ENCODE measurements at places on chromosomes 2 and 18.

- no peak for DNase-seq
Measured at GRCh38 chr2:168039881-168040280, 207.5 kb downstream of the STK39 start.

GRCh38 chr2:119421741-119422140, 9.9 kb upstream of the TMEM37 start:
- no peak for DNase-seq

DNA sequence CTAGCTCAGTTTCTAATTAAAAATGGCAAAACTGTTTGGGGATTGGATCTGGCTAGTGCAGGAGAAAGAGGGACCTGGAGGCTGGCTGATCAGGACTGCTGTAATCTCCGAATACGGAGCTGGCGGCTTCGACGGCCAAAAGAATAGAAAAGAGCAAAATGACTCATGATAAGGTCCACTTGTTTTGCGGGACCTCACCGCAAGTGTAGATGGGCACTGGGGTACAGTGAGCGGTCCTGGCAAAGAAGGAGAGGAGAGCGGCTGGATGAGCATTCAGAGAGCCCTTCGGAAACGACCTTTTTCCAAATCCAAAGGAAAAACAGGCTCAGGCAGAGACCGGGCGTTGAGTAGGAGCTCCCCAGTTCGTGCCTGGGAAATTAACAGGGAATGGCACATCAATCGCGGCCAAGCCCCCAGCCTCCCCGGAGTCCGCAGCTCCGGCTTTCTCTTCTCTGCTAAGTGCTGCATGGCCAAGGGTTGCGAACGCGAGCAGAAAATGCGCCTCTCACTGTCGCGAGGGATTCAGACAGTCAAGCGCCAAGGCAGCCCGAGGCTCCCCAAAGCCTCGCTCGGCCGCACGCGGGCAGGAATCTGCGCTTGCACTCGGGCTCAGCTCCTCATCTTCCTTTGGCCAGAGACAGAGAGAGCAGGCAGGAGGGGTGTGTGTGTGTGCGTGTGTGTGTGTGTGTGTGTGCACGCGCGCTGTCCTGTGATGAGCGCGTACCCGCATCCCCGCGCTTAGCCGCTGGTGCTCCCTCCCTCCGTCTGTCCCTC, 1.8 kb downstream of the DCC start:
- DNase-seq: no peak

- DNase-seq: no peak
Measured at GRCh38 chr2:51225377-51225776, 193.4 kb upstream of the NRXN1 start.

- no peak for DNase-seq
Measured at GRCh38 chr2:149430743-149431736, 100.7 kb downstream of the LYPD6 start.

DNA sequence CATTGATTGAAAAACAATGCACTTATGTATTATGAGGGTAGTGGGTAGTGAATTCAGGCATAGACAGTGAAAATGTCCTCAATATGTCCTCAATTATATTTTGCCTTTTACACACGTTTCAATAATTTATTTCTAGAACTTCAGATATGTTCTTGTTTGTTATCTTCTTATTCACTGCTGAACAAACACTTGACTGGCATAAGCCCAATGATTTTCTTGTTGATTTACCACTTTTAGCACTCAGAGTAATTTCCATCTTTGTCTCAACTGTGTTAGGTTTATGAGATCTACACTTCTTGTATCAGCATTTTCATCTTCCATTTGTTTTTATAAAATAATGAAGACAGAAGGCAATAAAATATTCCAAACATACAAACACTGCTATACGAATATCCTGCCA, 61.8 kb upstream of the DCC start:
- DNase-seq: no peak

- DNase-seq: no peak
Measured at GRCh38 chr2:42513252-42513918, 19.6 kb upstream of the KCNG3 start.

GRCh38 chr18:23838801-23839366, 149.6 kb downstream of the LAMA3 start:
- no peak for DNase-seq

GRCh38 chr18:79790996-79791972, 6.5 kb upstream of the KCNG2 start:
- peak; percentile 35 for DNase-seq

DNA sequence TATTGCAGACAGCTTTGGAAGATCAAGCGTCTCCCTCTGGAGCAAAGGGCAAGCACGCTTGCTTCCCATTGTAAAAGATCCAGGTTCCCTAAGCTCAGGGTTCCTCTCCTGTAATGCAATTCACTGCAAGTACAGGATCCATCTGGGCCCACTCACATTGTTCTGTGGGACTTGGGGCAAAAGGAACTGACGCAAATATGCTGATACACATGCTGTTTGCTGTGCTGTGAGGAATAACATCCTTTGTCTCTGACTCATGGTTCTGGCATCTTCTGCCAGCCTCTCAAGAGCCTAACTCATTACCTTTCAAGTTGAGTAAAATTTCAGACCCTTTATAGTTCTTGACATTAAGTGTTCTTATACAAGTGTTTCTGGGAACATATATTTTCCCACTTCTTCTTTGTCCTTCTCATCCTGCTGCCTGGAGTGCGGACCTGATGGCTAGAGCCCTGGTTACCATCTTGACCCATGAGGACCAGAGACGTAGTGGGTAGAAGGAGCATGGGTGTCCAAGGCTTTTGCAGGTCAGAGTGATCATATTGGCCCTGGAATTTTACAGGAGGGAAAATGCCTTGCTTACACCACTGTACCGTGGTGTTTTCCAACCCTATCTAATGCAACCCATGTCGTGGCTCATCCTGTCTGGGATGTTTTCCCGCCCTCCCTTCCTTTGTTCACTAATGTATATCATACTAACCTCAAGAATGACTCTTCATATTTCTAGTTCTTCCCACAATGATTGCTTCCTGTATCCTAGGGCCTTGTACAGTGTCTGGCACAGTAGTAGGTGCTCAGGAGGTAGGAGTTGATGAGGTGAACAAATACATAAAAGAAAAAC, 145.7 kb upstream of the GLI2 start:
- DNase-seq: no peak

- no peak for DNase-seq
Measured at GRCh38 chr2:108354136-108354535, 23.6 kb upstream of the SULT1C4 start.

DNA sequence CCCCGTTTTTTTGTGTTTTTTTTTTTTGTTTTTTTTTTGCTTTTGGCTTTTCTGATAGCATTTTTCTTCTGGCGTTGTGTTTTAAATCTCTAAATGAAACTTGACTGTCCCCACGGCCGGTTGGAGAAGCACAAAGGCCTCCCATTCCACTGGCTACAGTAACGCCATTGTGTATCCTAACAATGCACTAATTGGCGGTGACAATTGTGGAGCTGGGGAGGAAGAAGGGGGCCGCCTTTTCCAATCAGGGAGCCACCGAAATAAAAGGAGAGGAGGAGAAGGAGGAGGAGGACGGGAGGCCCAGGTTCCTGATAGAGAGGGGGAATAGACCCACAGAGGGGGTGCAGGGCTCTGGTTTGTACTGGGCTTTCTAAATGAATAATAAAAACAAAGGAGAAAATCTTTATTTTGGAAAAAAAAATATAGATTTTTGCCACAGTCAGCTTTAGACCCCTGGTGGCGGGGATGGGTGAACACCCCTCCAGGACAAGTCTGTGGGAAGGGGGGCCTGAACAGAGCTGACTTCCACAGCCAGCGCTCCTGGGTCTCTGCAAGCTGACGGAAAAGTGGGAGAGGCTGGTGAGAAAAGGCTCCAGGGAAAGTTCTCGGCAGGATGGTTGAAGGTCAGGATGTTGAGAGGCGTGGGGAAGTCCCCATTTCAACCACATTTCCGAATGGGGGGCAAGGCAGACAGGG, 43.7 kb upstream of the FZD5 start:
- DNase-seq: no peak

DNA sequence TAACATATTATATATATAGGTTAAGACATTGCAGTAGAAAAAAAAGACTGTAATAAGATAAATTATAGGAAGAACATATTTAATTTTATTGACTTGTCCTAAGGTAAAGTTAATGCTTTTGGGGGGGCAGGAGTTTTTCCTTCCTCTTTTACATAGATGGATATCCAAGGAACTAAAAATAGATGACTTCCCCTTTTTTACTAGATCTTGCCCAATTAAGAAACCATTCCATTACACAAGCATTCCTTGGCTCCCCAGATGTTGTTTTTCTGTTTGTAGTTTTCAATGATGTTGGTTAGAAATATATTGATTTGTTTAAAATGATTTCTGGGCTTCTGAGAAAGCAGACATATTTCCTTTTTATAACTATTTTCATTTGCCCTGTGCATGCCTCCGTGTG, 22.4 kb upstream of the PMAIP1 start:
- DNase-seq: no peak

- DNase-seq: no peak
Measured at GRCh38 chr2:53127061-53127650, 640.4 kb upstream of the CHAC2 start.

- no peak for DNase-seq
Measured at GRCh38 chr2:45134014-45134413, 124.8 kb upstream of the SIX2 start.

DNA sequence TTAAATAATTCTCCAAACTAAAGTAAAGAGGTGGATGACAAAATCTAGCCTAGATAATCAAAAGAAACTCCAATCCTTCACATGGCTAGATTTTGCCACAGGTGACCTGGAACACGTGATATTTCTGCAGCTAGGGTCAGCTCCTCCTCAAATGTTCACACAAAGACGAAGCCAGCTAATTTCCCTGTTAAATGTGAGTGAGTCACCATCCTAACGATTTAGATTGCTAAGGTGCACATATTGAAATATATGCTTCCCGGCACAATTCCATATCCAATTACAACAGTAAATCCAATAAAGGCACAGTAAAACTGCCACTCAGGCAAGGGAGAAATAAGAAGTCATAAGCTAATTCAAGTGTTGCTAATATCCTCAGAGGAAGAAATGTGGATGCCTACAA, 28.7 kb downstream of the IKZF2 start:
- no peak for DNase-seq

DNA sequence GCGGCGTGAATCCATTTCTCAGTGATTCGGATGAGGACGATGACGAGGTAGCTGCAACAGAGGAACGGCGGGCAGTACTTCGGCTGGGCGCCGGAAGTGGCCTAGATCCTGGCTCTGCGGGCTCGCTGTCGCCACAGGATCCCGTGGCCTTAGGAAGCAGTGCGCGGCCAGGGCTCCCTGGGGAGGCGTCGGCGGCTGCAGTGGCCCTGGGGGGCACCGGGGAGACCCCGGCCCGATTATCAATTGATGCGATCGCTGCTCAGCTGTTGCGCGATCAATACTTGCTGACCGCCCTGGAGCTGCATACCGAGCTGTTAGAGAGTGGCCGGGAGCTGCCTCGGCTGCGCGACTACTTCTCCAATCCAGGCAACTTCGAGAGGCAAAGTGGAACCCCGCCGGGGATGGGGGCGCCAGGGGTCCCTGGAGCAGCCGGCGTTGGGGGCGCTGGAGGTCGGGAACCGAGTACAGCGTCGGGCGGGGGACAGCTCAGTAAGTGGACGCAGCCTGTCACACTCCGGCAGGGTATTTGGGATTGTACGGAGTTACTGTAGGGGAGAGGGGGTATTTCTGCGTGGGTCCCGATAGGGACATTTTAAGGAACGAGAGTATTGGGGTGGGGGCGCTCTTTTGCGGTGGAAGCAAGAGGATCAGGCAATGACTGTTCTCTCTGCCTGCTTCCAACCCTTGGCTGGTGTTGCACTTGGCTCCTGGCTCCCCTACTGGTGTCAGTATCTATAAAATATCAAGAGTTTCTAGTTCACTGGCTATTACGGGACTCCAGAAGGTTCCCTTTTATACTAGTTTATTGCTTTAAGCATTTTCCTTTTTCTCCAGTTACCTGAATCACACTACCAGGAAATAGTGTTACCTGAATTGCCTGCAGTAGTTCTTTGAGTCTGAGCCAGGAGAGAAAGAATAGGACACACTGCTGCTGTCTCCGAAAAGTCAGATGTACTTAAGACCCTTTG, 772 bp downstream of the RELCH start:
- peak; percentile 14 for DNase-seq

- DNase-seq: no peak
Measured at GRCh38 chr2:213315168-213315876, 31.1 kb downstream of the SPAG16 start.

DNA sequence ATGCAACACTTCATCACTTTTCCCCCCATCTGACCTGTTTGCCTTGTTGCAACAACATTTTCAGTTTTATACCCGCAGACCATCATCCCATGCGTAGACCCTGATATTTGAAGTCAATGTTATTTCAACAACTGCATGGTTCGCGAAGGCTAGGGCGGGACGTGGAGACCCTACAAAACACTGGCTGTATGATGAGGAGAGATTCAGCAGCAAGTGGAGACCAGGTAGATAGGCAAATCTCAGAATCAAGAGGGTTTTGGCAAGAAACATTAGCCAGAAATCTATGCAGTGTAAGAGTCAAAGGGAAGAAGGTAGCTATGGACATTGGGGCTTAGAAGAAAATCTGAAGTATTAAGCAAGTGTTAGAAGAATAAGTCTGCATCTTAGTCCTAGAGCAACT, 42.4 kb upstream of the SPAG16 start:
- DNase-seq: no peak

DNA sequence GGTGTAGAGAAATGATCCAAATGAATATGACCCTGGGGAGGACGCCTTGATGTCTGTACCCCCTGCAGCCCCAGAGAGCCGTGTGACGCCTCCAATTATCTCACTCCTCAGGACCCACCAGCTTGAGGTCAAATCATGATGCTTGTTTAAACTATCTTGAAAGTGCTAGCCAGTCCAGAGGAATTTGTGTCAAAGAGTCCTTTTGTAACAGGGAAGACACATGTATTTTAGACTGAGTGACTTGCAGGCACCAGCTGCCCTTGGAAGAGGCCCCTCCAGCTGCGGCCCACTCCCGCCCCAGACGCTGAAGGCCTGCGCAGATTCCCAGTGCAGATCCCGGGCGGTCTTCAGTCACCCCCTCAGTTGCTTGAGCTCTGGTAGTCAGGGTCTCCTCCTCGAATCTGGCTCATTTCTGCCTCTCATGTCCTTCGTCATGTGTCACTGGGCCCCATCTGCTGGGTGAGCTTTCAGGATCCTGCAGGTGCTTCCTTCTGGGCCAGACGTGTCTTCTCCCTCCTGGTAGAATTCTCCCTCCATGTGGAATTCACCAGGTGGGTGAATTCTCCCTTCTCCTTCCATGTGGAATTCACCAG, 77.4 kb downstream of the RNF144A start:
- no peak for DNase-seq

DNA sequence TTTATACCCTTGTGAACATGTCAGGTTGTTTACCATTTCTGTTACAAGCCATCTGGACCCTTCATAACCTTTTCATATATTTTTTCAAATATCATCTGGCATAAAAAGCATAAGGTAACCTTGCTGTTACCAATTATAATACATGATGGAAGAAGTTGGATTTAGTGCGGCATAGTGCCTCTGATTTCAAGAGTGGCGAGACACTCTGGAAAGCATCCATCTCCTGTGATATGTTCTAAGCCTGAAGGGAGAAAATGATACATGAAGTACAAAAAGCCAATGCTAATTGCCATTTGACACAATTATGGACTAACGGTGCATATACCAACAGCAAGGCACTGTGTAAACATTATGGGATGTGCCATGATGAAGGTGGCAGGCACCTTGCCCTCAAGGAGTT, 75.1 kb downstream of the DCC start:
- no peak for DNase-seq

All from CMK (cell line).